Endothelial cell (in vitro differentiated cells): ENCODE measurements at places on chromosomes 12 and 14.
A peak's percentile ranks its signal among the peaks of the same experiment; 100 is the strongest.

GRCh38 chr14:26811756-26812305, 214.0 kb upstream of the NOVA1 start:
- no peak for DNase-seq

DNA sequence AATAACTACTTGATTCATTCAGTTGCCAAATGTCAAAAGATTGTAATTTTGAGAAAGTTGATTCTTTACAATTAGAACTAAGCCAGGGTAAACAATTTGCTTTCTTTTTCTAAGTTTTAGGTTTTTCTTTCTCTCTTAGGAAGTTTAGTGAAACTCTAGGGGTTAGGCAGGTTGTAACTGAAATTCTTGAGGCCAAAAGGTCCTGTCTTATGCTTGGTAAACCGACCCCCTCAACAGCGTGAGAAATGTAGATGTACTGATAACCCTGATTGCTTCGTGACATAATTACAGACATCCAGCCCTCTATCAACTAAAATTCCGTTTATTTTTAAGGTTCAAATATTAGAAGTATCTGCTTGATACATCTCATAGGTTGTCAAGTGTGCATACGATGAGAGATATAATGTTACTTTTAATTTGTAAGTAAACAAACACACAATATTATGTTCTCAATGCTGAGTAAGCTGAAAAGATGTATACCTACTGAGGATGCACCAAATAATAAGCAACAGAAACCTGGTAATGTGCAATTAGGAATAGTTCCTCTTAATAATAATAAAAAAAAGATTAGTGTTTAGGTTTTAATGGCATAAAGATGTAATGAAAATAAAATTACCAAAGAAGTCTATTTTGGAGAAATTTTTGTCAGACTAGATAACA, 7.2 kb downstream of the FUT8 start:
- DNase-seq, result no peak

DNA sequence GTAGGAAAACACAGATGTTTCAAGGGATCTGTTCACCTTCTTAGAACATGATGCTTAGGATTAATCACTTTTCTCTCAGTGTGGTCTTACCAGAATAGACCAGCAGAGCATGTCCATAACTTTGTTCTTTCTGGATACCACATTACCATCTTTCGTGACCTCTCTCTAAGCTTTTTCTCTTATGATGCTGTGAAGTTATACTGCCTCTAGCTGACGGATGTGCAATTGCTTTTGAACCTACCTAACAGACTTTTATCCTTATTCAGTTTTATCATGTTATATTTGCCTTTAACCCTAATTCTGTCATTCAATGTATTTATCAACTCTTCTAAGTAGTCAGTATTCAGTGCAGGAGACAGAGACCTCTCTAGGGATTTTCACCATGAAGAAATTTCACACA, 246.7 kb downstream of the DACT1 start:
- no peak for DNase-seq

- no peak for DNase-seq
Observed at GRCh38 chr14:102966681-102967505, 44.4 kb downstream of the AMN start.

- peak; percentile 47 for DNase-seq
Observed at GRCh38 chr12:121803861-121804416, at the start of gene SETD1B. TSS of gene SETD1B (plus strand) at chr12:121804009. CDS start at chr12:121804738, 729 bp downstream.

GRCh38 chr14:64870160-64870559, 9.5 kb downstream of the SPTB start:
- DNase-seq, result no peak
